ENCODE measurements at places on chromosomes 11 and 22.

- no peak for DNase-seq
These were observed 8.8 kb downstream of the KIAA1671 start for GRCh38 chr22:24961217-24961844.

DNA sequence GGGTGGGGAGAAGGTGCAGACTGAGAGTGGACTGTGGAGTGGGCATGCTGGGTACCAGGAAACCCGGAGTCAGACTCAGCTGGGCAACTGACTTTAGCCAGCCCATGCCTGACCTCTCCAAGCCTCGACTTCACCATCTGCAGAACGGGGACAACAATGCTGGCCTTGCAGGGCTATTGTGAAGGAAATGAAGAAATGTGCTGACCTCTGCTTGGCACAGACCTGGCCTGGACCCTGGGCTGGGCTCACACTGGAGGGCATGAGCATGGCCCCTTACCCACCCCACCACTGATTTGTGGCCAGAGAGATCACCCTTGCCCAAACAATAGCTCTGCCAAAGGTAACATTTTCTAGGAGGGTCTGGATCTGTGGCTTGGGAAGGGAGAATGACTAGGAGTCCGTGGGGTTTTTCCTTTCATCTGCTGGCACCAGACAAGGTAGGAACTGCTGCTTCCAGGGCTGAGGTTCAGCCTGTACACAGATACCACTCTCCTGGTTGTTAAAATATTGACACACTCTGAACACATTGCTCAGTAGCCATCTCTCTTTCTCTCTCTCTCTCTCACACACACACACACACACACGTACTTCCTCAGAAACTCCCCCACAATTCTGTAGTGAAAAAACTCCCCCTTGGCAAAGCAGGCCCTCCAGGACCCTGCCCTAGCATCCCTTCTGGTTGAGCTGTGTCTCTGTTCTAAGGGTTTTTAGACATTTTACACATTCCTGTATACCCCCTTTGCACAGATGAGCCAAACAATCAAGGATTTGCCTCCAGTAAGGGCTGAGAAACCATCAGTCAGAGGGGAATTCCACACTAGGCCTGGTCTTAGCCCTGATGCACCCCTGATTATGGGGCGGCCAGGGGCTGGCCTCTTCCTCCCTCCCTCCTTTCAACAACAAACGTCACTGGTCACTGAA, 1.0 kb downstream of the MOGAT2 start:
- DNase-seq = no peak

- DNase-seq = no peak
These were observed 95.9 kb downstream of the C11orf58 start for GRCh38 chr11:16834384-16834783.

DNA sequence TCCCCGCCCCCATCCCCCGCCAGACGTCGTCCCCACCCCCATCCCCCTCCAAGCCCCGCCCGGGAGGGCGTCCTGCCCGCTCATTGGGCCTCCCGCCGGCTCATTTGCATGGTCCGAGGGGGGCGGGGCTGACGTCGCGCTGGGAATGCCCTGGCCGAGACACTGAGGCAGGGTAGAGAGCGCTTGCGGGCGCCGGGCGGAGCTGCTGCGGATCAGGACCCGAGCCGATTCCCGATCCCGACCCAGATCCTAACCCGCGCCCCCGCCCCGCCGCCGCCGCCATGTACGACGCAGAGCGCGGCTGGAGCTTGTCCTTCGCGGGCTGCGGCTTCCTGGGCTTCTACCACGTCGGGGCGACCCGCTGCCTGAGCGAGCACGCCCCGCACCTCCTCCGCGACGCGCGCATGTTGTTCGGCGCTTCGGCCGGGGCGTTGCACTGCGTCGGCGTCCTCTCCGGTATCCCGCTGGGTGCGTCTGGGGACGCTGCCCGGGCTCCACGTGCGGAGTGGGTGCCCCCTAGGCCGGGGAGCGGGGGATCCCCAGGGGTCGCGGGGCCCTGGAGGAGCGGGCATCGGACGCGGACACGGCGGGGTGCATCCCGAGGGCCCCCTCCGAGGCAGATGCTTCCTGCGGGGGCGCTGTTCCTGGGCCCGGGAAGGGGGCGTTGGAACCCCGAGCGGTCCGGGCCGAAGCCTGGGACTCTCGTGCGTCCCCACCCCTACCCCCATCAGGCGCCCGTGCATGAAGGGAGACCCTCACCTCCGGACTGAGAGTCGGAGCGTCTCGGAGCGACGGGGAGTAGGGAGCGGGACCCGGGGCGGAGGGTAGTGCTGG, at the start of gene PNPLA3:
Gene PNPLA3 (plus strand): TSS at position 175 of the 834 bp plus-strand sequence. CDS start 107 bp downstream, at position 282.
- DNase-seq = peak; percentile 68

DNA sequence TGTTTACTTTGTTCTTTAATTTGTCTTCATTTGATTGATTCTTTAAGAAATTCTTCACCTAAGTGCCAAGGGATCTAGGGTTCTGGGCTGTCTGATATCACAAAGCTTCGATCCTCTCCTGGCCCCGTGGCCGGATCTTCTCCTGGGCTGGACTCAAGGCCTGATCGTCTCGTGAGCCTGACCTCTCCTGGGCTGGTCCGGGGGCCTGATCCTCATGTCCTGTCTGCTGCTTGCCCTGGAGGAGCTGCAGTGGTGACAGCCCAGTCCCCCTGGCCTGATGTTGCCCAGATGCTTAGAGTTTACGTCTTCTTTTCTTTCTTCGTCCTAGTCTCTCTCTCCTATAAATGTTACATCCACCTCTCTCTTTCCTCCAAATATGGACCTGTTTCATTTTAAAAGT, 3.3 kb downstream of the NADSYN1 start:
- DNase-seq = no peak

DNA sequence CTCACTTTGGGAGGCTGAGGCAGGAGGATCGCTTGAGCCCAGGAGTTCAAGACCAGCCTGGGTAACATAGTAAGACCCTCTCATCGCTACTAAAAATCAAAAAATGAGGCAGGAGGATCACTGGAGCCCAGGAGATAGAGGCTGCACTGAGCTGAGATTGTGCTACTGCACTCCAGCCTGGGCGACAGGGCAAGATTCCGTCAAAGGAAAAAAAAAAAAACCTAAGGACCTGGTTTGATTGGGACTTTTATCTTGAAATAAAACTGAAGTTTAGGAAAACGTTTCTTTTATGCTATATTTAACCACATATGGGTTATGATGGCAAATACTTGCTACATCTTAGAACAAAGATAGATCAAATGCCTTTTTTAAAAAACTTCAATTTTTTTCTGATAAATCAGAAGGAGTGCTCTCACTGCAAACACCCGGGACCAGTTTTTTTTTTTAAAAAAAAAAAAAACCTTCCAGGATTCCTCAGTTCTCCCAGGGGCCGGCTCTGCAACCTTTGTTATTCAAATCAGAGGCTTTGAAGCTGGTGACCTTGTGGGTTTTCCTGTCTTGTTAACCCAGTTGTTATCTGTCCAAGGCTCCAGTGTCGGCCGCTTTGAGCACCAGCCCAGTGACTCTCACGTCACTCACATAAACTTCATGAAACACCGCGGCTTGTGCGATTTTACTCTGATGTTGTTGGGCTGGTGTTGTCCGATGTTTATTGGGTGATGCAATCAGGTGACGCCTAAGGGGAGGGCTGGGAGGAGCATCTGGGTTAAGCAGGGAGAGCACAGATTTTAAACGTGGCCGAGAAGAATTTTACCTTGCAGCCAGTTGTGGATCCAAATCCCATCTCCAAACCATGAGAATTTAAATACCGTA, 24.7 kb upstream of the SLC22A12 start:
- peak; percentile 47 for DNase-seq

- no peak for DNase-seq
These were observed 86.4 kb upstream of the SEZ6L start for GRCh38 chr22:26082866-26083265.

DNA sequence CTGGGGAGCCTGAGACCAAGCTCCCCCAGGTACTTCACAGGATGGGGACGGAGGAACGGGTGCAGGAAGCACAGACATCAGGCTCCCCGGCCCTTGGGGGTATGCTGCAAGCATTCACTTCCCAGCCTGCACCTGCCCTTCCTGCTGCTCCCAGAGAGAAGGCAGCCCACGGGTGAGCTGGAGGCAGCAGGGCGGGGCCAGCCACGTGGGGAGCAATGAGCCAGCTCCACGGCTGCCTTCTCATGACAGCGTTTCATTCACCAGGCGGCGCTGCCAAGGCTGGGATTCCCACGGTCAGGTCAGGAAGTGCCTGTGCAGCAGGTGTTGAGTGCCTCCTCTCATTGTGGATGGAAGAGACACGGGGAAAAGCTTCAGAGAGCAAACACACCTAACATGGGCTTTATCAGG, 14.5 kb upstream of the PHLDA2 start:
- DNase-seq = no peak

GRCh38 chr22:29124777-29125442, 52.1 kb downstream of the KREMEN1 start:
- no peak for DNase-seq

- peak; percentile 62 for DNase-seq
These were observed 43.6 kb upstream of the OR4B1 start for GRCh38 chr11:48172818-48173609.

- no peak for DNase-seq
These were observed 80.3 kb upstream of the IZUMO1R start for GRCh38 chr11:94224078-94224477.

DNA sequence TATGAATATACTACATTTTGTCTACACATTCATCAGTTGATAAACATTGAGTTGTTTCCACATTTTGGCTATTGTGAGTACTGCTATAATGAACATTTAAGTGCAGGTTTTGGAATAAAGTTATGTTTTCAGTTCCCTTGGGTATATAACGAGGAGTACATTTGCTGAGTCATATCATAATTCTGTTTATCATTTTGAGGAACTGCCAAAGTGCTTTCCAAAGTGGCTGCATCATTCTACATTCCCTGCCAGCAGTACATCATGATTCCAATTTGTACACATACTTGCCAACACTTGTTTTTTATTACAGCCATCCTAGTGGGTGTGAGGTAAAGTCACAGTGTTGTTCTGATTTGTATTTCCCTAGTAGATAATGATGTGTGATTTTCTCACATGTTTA, 1458.6 kb upstream of the TENM4 start:
- no peak for DNase-seq

GRCh38 chr22:49447837-49448236, 379.8 kb downstream of the BRD1 start:
- no peak for DNase-seq

GRCh38 chr11:118059246-118059940, 17.5 kb upstream of the TMPRSS4 start:
- DNase-seq = no peak

GRCh38 chr22:25966448-25966913, 202.8 kb upstream of the SEZ6L start:
- DNase-seq = peak; percentile 21

DNA sequence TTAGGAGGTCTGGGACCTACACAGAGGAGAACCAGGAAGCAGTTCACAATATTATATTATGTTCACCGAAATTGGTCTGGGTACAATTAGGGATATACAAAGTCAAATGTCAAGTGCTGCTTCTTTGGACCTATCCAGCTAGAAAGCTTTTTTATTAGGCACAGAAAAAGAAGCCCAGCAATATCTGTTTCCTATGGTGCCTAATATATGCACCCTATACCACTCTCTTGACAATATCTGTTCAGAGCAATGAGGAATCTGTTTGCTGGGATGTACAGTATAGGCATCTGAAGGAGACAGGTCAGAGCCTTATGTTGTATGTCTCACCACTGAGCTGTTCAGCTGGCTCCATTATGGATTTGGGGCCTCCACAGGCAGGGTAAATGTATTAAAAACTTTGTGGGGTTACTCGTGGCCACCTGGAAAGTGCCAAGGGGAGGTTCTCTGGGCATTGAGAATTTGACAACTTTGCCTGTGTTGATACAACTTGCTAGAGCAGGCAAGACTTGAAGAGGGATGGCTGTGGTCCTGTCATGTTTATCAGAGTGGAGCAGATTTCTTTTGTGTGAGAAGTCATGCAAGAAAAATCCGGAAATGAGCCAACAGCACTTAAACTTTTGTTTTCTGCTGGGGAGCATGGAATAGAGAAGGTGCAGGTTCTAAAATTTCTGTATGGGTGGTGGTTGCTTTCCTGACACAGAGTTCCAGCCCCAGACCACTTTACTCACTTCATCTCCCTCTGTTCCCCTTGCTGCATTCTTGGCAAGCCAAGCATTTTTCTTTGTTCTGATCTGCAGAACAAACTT, 10.1 kb downstream of the STIM1 start:
- no peak for DNase-seq

GRCh38 chr11:119361941-119362725, 15.6 kb upstream of the MFRP start:
- no peak for DNase-seq

- no peak for DNase-seq
These were observed 38.5 kb downstream of the IGHMBP2 start for GRCh38 chr11:68942095-68942620.

- no peak for DNase-seq
These were observed 271.2 kb downstream of the TBC1D22A start for GRCh38 chr22:47033648-47034000.

GRCh38 chr11:6427516-6427915, 8.6 kb upstream of the APBB1 start:
- DNase-seq = no peak

- peak; percentile 47 for DNase-seq
These were observed 73.8 kb downstream of the FAM76B start for GRCh38 chr11:95715777-95716241.

DNA sequence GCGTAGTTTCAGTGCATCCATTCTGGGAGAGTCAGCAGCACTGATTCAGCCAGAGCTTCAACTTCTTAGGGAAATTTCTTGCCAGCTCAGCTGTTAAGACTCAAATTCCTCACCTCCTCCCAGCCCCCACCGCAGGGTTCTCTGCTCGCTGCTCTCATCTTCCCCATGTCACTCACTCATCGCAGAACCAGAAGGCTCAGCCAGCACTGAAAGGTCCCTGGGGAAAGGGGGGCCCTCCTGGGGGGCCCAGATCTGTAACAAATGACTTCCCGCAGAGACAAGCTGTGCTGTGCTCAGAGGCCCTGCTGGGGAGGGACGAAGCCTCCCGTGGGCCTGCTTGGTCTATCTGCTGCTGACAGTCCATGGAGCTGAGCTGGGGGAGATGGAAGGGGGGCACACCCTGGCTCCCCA, 220.6 kb downstream of the NTM start:
- no peak for DNase-seq

DNA sequence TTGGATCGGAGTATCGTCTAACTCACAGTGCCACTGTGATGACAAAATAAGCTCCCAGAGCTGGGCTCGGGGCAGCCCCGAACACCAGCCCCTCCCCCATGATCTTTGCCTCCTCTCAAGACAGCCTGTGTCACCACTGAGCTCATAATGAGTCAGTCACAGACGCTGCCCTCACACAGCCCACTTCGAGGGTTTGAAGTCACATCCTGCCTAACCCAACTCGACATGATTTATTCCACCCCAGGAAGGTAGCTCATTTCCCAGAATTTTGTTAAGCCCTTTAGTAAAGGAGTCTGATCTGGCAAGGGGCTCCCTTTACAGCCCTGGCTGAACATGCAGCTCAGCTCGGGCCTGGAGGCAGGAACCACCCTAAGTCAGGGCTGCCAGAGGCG, 22.8 kb downstream of the MYH9 start:
- DNase-seq = peak; percentile 82
